ENCODE measurements at places on chromosomes 5 and 9.

- no peak for DNase-seq
These were observed 19.7 kb upstream of the GCNT4 start for GRCh38 chr5:75072061-75072460.

DNA sequence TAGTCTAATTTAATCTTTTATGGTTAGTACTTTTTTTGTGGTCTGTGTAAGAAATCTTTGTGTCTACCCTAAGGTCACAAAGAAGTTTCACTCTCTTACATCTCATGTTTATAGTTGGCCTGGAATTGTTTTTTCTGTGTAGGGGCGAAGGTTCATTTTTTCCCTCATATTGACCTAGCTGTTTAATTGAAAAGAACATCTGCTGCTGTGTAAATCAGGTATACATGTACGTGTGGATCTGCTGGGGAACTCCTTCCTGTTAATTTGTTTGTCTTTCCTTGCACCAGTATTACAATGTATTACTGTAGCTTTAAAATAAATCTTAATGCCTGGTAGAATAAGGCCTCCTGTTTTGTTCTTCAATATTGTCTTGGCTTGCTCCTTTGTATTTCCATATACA is 37.8 kb downstream of the EXOSC2 start:
- no peak for DNase-seq

DNA sequence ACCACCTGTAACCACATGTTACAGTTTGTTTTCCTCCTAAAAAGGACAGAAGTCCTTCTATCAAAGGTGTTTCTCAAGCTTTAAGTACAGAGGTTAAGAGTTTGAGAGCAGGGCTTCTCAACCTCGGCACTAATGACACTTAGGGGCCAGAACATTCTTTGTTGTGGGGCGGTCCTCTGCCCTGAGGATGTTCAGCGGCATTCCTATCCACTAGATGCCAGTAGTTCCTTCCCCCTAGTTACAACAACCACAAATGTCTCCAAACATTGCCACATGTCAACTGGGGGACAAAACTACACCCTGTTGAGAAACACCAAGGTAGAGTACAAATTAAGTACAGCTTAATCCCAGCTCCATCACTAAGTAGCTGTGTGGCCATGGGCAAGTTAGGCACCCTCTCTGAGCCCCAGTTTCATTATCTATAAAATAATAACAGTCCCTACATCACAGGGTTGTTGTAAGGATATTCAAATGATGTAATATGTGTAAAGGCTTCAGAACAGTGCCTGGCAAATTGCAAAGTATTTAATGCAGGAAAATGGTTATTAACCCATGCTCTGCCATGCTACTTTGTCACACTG is 44.6 kb downstream of the PIP5K1B start:
- no peak for DNase-seq

GRCh38 chr5:68277431-68277830 is 61.9 kb downstream of the PIK3R1 start:
- DNase-seq = no peak

- DNase-seq = no peak
These were observed 40.2 kb upstream of the FCN1 start for GRCh38 chr9:134957945-134958227.

GRCh38 chr5:36209664-36210063 is 32.1 kb downstream of the NADK2 start:
- DNase-seq = no peak

DNA sequence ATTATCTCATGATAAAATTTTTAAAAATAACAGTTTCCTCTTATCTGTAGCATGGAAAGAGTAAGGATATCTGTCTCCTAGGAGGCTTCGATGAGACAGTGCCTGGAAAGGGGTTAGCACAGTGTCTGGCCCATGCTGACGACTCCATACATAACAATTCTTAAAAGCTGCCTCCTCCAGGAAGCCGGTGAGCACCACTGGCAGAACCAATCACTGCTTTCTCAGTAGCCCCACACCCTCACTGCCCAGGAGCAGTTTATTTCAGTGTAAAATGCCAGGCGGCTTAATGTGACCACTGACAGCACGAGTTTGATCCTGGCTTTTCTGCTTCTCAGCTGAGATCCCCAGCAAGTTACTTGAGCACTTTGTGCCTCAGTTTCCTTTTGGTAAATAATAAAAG is 1.2 kb upstream of the NIPAL4 start:
- no peak for DNase-seq

- no peak for DNase-seq
These were observed 49.0 kb downstream of the FOXI1 start for GRCh38 chr5:170154744-170155143.

DNA sequence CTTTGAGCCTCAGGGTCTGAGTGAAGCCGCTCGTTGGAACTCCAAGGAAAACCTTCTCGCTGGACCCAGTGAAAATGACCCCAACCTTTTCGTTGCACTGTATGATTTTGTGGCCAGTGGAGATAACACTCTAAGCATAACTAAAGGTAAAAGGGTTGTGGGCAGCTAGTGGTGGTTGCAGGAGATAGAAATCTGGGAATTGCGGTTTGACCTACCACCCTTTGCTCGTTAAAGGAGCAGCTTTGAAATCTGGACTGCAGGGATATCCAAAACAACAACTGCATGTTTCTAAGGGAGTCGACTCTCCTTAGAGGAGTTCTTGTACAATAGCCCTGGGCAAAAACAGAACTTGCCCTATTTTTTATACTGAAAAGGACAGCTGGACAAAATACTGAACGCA is 19.0 kb downstream of the ABL1 start:
- DNase-seq = no peak

GRCh38 chr5:190366-191035 is 794 bp upstream of the LRRC14B start:
- DNase-seq = no peak

GRCh38 chr5:83015676-83016075 is 61.5 kb downstream of the TMEM167A start:
- no peak for DNase-seq

- peak; percentile 16 for DNase-seq
These were observed 36.1 kb downstream of the MRPL36 start for GRCh38 chr5:1763548-1763911.

DNA sequence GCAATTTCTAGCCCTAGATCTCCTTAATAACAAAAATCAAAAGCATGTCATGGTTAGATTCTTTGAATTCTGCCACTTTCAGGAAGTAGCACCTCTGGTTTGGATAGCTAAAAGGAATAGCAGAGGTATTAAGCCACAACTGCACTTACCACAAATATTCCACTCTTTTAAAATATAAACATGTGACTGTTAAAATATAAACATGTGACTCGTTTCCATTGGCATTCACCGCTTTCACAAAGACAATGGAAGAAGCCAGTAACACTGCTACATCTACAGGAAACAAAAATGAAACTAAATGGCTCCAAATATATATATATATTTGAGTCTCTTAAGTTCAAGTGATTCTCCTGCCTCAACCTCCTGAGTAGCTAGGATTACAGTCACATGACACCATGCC is 222.9 kb downstream of the ARL15 start:
- no peak for DNase-seq

Measured in pons (tissue), 1 donor.